Mucosa of gallbladder (tissue), 1 donor: ENCODE measurements at places on chromosomes 3 and 15. TPM values are rescaled to one million over a fixed set of nuclear protein-coding genes. Genes with fewer than 3 reads are reported as not detected.

SENP8 gene
- total RNA-seq: 4.8 TPM

LRRC3B gene
- total RNA-seq: 0.37 TPM

RPL39L gene
- 2.7 TPM for total RNA-seq

ULK4 gene
- total RNA-seq: 9.8 TPM

SPPL2A gene
- 94.3 TPM for total RNA-seq

TFRC gene
- 154 TPM for total RNA-seq

C3orf22 gene
- not detected for total RNA-seq

OSBPL10 gene
- 70.6 TPM for total RNA-seq

PYGO1 gene
- total RNA-seq: 7.7 TPM

POPDC2 gene
- total RNA-seq: 53.2 TPM

CNTN3 gene
- 10.8 TPM for total RNA-seq
